Thyroid gland (tissue), 4 donors: ENCODE measurements at places on chromosomes 6 and 20. TPM values are rescaled to one million over a fixed set of nuclear protein-coding genes. Genes with fewer than 3 reads are reported as not detected.
A peak's percentile ranks its signal among the peaks of the same experiment; 100 is the strongest.

DNA sequence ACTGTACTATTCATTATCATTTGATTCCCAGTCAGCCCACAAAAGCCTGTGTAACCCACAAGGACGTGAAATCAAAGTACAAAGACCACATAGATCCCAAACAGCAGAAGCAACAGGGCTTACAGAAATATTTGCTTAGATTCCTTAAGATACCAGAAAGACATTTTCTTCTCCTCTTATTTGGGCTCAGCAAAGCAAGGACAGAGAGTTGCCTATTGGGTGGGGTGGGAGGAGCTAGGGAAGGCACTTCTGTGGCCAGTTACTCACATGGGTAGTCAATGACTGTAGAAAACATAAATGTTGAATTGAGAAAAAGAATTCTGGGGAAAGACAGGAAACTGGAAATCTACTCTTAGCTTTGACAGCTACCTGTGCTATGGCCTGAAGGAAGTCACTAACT is 19.8 kb downstream of the PDE7B start:
- no peak overlapping the region for H3K27ac ChIP-seq
- no peaks in the 10 kb centered on the region for H3K4me1 ChIP-seq
- H3K36me3 ChIP-seq: no peaks in the 10 kb centered on the region
- no peak overlapping the region for H3K4me3 ChIP-seq
- peak; percentile 15 for DNase-seq
- no peaks in the 10 kb centered on the region for H3K27me3 ChIP-seq

GRCh38 chr6:30843611-30843998 is 40.7 kb upstream of the DDR1 start:
- no peaks in the 10 kb centered on the region for H3K36me3 ChIP-seq
- H3K27ac ChIP-seq: peak overlapping the region; percentile 82
- no peak overlapping the region for H3K4me3 ChIP-seq
- DNase-seq: no peak

- H3K4me3 ChIP-seq: no peak overlapping the region
- no peak for DNase-seq
- H3K4me1 ChIP-seq: peaks cover 23% of the 10 kb centered on the region
- H3K27me3 ChIP-seq: no peaks in the 10 kb centered on the region
These were observed 1.5 kb upstream of the PYGB start for GRCh38 chr20:25246182-25246999.

DNA sequence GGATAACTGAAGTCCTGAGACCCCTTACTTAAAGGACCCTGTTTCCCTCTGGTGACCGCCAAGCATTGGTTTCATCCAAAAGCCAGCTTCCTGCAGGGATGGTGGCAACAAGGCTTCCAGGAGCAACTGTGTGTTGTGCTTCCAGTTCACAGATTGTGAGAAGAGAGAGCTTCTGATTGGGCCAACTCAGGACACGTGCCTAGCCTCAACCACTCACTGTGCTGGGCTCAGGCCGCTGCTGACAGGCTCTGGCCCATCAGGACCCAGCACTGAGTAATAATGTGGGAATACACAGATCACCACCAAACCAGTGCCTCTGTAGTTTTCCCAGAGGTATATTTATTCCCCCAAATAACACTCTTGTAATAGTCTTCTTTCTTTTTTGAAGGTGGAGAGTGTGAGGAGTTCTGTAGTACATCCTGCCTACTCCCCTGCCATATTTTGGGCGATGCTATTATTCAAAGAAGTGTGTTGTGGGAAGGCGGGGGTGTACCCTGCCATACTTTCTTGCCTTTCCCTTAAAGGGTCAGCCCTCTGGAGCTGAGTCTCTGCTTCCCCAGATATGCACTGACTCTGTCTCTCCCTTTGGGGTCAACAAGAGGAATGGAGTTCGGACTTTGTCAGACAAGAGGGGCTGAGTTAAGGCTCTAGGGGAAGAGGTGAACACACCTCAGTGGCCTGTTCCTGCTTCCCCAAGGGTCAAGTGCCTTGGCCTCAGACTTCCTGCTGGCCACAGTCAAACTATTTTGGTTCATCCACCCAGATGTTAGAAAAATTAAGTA is 23.2 kb downstream of the PPP1R16B start:
- H3K27ac ChIP-seq: no peak overlapping the region
- no peak for DNase-seq
- no peaks in the 10 kb centered on the region for H3K27me3 ChIP-seq
- H3K4me1 ChIP-seq: peaks cover 8% of the 10 kb centered on the region

DNA sequence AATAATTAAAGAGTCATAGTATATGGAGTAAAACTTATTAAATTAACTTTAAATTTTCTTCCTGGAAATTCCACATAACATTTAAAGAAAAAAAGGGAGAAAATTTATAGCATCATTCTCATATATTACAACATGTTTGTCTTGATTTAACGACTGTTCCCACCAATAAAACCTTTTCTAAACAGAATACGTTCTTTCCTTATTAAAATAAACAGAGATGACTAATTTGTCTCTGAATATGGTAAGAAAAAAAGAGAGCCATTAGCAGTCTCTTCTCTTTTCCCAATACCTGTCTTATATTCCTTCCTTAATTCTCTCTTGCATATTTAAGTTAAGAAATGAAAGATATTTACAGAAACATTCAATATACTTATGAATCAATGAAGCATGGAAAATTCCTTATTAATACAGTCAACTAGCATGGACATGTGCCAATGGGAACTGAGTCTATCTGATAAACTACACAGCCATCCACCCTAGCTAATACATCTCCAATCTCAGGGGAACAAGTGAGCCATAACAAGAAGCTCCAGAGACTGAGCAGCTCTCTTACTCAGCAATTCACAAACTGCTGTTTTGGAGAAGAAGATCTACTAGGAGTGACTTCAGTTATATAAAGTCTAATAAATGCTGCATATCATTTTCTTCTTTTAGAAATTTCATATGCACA is 347.1 kb upstream of the MANEA start:
- H3K27ac ChIP-seq: no peak overlapping the region
- no peaks in the 10 kb centered on the region for H3K4me1 ChIP-seq
- no peak overlapping the region for H3K4me3 ChIP-seq
- H3K36me3 ChIP-seq: no peaks in the 10 kb centered on the region
- DNase-seq: no peak
- H3K27me3 ChIP-seq: no peaks in the 10 kb centered on the region

- peaks cover 6% of the 10 kb centered on the region for H3K4me1 ChIP-seq
- H3K36me3 ChIP-seq: no peaks in the 10 kb centered on the region
- H3K4me3 ChIP-seq: no peak overlapping the region
These were observed 113.1 kb upstream of the MTHFD1L start for GRCh38 chr6:150752409-150752808.

FAM83B gene
- 23.5 TPM for total RNA-seq

REM1 gene
- total RNA-seq: 0.54 TPM

SLC4A11 gene
- total RNA-seq: 123 TPM

SIRPB2 gene
- total RNA-seq: 3.0 TPM
